ENCODE measurements at places on chromosomes 6 and 20.

GRCh38 chr6:66740346-66740745 is 1033.3 kb upstream of the EYS start:
- DNase-seq = no peak

DNA sequence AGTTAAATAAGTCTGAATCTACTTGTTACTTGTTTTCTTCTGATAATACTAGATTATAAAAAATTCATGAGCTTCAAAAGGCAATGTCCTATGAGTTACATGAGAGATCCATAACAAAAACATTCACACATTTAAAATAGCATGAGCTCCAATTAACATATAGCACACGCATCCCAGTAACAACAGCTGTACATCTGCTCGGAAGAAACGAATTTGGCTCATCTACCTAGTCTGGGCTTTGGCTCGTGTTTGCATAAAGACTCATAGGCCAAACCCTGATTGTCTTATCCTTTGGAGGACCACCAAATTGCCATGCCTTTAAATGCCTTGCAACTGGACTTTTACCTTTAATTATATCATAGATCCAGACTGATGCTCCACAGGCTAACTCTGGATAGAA is 259.7 kb upstream of the CHD6 start:
- no peak for DNase-seq

DNA sequence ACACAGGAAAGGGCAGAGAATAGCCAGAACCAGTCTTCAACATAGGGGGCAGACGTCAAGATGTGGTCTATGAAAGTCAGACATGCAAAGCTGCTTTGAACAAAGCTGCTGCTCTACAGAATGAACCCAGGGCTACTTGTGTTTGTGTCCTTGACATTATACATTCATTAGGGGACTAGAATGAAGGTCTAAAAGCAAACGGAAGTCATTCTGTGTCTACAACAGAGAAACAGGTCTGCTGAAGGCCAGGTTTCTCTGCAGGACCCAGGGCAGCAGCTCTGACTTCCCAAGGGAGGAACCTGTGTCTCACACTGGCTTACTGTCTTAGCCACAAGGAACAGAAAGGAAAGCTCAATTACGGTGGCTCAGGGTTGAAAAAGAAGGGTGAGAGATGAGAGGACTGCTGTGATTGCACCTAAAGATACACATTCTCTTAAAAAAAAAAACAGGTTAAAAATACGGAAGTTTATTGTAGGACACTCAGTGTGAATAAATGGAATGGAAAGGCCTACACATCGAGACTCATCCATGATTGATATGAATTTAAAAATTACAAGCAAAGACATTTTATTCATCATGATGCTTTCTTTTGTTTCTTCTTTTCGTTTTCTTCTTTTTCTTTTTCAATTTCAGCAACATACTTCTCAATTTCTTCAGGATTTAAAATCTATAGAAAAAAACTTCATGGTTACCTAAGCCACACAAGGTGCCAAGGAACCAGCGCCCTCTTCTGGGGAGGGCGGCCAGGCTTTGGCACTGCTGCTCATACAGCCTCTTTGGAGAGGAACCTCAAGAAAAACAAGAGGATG is 6.7 kb downstream of the PSMA7 start:
- peak; percentile 79 for DNase-seq

DNA sequence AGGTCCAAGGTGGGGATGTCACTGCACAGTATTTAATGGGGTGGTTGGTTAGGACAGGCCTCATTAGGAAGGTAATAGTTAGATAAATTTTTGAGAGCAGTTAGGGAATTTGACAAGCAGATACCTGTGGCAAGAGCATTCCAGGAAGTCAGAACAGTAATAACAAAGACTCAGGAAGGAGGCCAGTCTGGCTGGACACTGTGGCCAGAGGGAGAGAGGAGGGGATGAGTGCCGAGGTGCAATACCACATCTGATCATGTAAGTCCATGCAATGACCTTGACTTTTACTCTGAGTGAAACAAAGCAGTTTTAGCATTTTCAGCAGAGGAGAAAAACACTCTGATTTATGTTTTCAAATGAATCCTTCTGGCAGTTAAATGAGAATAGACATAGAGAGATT is 990.7 kb upstream of the FLRT3 start:
- DNase-seq = no peak

DNA sequence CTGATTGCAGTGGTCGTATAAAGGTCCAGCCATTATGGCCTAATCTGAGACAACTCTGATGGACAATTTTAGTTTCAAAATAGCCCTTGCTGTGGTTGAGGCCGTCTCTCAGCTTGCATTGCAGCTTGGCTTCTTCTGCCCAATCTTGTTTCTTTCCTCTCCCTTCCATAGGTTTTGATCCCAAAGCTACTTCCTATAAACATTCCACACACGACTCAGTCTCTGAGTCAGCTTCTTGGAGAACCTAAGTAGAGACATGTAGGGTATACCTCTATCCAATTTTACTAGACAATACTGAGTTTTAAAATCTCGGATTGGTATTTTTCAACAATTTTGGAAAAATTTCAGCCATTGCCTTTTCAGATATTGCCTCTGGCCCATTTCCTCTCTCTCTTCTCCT is 13.4 kb downstream of the IYD start:
- no peak for DNase-seq

GRCh38 chr6:10259671-10260070 is 155.2 kb downstream of the TFAP2A start:
- no peak for DNase-seq

DNA sequence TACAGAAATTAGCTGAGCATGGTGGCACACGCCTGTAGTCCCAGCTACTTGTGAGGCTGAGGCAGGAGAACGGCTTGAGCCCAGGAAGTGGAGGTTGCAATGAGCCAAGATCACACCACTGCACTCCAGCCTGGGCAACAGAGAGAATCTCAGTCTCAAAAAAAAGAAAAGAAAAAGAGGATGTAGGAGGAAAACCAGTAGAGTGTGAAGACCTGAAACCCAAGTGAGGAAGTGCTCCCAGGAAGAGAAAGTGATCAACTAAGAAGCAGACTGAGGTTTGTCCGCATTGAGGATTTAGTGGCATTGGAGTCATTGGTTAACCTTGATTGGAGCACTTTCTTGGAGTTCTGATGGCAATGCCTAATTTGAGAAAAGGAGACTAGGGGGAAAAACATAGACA is 20.6 kb upstream of the TASP1 start:
- DNase-seq = no peak

DNA sequence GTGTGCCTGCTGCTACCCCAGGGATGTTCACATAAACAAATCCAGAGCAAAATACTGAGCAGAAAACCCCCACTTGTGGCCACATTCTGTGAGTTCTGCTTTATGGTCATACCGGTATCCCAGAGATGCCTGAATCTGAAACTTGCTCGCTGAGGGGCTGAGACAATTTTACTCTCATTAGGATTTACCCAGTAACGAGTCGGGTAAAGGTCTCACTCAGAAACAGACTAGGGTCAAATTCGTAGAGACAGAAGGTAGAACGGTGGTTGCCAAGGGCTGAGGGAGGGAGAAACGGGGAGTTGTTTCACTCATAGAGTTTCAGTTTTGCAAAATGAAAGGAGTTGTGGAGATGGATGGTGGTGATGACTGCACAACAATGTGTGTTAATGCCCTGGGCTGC is 45.4 kb upstream of the NKX2-2 start:
- DNase-seq = no peak

- DNase-seq = no peak
Observed at GRCh38 chr6:43058531-43058930, 703 bp downstream of the MRPL2 start.

- DNase-seq = no peak
Observed at GRCh38 chr6:114564302-114564933, 221.6 kb upstream of the HS3ST5 start.

- no peak for DNase-seq
Observed at GRCh38 chr20:3224681-3225421, 14.1 kb downstream of the SLC4A11 start.

DNA sequence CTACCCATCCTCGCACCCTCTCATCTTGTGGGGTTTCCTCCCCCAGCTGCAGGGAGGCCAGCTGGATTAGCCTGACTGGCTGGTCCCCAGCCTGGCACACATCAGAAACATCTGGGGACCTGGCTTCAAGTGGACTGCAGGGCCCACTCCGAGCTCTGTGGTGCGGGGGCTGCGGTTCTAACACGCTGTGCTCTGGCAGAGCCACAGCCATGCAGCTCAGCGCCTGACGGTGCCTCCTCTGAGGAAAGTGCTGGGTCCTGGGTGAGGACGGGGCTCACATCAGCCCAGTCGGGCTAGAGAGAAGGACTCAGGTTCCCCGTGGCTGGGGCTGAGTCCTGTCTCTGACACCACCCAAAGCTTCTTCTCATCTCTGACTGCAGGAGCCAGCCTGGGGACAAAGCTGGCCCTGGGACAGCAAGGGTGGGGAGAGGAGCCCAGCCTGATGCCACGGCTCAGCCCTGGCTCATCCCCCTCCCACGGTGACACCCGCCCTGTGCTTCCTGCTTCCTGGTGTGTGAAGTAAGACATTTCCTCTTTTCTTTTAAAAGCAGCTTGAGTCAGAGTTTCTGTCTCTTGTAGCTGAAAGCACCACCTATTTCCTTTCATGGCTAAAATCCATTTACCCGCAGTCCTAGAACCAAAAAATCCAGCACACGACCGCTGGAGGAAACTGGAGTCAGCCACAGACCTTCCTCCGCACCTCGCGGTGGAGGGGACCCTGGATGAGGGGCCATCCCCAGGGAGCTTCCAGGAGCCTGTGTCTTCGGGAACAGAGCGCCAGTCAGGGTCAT is 127.4 kb upstream of the AFDN start:
- peak; percentile 97 for DNase-seq

- no peak for DNase-seq
Observed at GRCh38 chr6:108800427-108800864, 47.8 kb upstream of the ARMC2 start.

- DNase-seq = no peak
Observed at GRCh38 chr6:155402656-155403304, 52.9 kb downstream of the NOX3 start.

DNA sequence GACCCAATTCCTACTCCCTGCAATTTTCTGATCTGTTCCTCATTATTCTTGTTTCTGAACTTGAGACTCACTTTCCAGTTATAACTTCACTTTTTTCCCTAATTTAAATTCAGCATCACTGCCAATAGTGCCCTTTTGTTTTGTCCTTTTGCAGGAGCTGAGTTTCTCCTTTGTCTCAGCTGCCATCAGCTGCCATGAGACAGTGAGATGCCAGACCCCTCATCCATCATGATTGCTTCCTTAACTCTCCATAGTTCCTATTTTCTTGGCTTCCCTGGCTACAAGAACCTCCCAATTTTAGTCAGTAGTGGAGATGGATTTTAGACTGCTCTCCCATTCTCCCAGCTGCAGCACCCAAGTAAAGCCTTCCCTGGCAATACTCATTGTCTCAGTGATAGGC is 518.1 kb downstream of the HDGFL1 start:
- DNase-seq = no peak

GRCh38 chr20:9400171-9401025 is 114.0 kb upstream of the LAMP5 start:
- no peak for DNase-seq

DNA sequence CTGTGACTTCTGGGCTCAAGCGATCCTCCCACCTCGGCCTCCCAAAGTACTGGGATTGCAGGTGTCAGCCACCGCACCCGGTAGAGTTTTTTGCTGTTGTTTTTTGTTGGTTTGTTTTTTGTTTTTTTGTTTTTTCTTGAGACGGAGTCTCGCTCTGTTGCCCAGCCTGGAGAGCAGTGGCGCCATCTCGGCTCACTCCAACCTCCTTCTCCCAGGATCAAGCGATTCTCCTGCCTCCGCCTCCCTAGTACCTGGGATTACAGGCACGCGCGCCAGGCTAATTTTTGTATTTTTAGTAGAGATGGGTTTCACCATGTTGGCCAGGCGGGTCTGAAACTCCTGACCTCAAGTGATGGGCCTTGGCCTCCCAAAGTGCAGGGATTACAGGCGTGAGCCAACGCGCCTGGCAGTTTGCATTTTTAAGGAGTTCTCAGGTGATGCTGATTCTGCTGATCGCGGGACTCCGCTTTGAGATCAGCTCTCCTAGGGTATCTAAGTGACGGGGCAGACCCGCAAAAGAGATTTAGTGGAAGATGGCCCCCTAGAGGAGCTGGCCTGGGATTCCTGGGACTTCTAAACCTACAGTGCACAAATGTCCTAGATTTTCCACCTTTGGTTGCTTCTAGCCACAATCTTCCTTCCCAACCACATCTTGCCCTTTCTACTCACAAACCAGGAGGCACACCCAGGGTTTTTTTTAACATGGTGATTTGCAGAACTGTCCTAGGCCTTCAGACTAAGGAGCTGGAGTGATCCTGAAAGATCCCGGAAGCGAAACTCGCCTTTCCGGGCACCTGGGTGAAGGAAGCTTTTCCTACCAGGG is 45.2 kb downstream of the DPPA5 start:
- DNase-seq = peak; percentile 50

Data from A673 (cell line).